MCF 10A (cell line): ENCODE measurements at places on chromosomes 1 and 21. TPM values are rescaled to one million over a fixed set of nuclear protein-coding genes. Genes with fewer than 3 reads are reported as not detected.

Gene LCE1D
- total RNA-seq: not detected in 2 replicates

GRCh38 chr21:34754690-34755647 lies 86.2 kb downstream of the CLIC6 start:
- no peak overlapping the region for H3K27ac ChIP-seq
- H3K36me3 ChIP-seq: no peaks in the 10 kb centered on the region
- no peaks in the 10 kb centered on the region for H3K4me1 ChIP-seq
- H3K27me3 ChIP-seq: no peaks in the 10 kb centered on the region

DNA sequence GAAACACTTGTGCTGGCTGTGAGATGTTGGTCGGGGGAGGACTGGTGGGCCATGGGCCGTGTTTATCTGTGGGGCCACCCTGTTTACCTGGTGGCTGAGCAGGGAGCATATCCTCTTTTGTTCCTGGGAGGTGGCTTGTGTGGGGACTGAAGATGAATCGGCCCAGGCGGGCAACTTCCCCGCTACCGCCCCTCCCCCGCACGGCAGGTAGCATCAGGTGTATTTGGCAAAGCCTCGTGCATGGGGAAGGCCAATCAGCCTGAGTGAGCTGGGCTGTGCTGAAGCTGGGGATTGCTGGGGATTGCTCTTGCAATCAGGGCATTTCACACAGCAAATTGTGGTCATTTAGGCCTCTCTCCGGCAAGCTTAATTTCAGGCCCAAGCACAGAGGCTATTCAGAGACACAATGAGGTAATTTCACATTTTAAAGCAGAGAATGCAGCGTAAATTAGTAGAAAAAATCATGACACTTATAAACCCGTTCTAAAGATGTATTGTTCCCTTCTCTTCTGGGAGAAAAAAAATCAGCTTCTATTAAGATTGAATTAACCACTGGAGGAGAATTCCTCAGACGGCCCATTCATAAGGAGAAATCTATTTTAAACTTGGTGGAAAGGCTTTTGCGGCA lies 197.7 kb upstream of the POU3F1 start:
- H3K36me3 ChIP-seq: no peaks in the 10 kb centered on the region
- H3K4me1 ChIP-seq: no peaks in the 10 kb centered on the region
- DNase-seq: no peak
- no peak overlapping the region for H3K27ac ChIP-seq
- peaks cover 14% of the 10 kb centered on the region for H3K27me3 ChIP-seq
- H3K4me3 ChIP-seq: no peak overlapping the region

GRCh38 chr1:113109908-113110554 lies 37.0 kb downstream of the LRIG2 start:
- no peaks in the 10 kb centered on the region for H3K4me1 ChIP-seq
- H3K4me3 ChIP-seq: no peak overlapping the region
- no peaks in the 10 kb centered on the region for H3K27me3 ChIP-seq
- H3K36me3 ChIP-seq: peaks cover 91% of the 10 kb centered on the region
- DNase-seq: peak; percentile 62

DNA sequence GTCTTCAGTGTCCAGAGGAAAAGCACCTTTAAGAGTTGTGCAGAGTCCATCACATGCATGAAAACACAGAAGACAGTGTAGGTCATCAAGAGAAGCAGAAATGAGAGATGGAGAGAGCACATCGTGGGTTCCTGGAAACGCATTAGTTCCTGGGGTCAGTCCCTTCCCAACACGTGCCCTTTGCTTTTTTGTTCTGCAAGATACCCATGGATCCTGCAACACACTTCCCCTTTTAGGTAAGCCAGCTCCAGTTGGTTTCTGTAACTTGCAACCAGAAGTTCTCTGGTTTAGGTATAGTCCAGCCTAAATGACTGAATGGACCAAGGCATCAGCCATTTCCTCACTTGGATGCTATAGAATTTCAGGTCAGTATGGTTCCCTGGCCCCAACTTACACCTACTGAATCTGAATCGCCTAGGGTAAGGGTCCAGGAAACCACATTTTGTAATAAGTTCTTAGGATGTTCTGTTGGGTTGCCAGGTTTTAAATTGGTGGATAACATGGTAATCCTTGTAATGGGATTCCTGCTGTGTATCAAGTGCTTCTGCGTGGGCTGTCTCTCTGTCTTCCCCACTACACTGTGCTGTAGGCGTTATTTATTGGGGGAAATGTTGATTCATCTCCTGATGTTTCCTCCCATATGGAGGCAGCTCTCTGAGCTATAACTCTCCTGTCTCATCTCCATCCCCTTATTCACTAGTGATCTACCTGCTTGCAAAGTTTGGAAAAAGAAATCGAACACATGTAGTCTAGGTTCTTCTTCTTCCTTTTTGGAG lies 230.6 kb downstream of the TNR start:
- no peak overlapping the region for H3K27ac ChIP-seq
- no peak for DNase-seq
- no peaks in the 10 kb centered on the region for H3K36me3 ChIP-seq
- H3K4me1 ChIP-seq: peaks cover 9% of the 10 kb centered on the region
- peaks cover 61% of the 10 kb centered on the region for H3K27me3 ChIP-seq
- no peak overlapping the region for H3K4me3 ChIP-seq

GRCh38 chr1:52645261-52645660 lies 12.3 kb downstream of the SHISAL2A start:
- DNase-seq: no peak
- H3K27ac ChIP-seq: no peak overlapping the region
- H3K27me3 ChIP-seq: no peaks in the 10 kb centered on the region
- peaks cover 5% of the 10 kb centered on the region for H3K4me1 ChIP-seq
- H3K4me3 ChIP-seq: no peak overlapping the region
